ENCODE measurements at places on chromosomes 7 and 10. TPM values are rescaled to one million over a fixed set of nuclear protein-coding genes. Genes with fewer than 3 reads are reported as not detected.

The PARD3 gene
- total RNA-seq, result 0.93 TPM

The OPN4 gene
- not detected for total RNA-seq

The PLXDC2 gene
- total RNA-seq, result 0.10 TPM

The HKDC1 gene
- total RNA-seq, result 3.7 TPM

The MMD2 gene
- not detected for total RNA-seq

The UCN3 gene
- not detected for total RNA-seq

The PON1 gene
- not detected for total RNA-seq

The NKX6-2 gene
- not detected for total RNA-seq

The GHRHR gene
- total RNA-seq, result not detected

Measured in T-helper 1 cell treated with Interleukin-12 subunit alpha and Interleukin-12 subunit beta and Interleukin-4 antibody, amounts not matched to agents 30 ng/mL and 1 ng/mL, for 36 hours (primary cell).